ENCODE measurements at places on chromosomes 3 and 15.

DNA sequence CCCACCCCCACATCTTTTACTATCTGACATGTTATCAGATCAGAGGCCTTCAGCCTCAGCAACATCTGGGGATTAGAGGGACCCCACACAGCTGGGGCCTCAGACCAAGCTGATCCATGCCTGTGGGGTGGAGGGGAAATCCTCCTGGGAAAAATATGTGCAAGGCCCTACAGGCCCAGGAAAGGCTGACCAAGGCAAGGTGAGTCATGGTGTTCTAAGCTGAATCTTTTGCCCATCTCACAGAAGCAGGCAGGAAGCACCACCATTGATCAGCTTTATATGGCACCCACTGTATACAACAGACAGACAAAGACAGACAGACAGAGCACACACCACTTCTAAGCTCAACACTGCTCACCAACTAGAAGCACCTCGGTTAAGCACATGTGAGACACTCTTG lies 12.4 kb upstream of the PARP6 start:
- no peak for DNase-seq

GRCh38 chr15:75371901-75372688 lies 3.7 kb upstream of the MAN2C1 start:
- no peak for DNase-seq

GRCh38 chr3:79810581-79810980 lies 42.8 kb upstream of the ROBO1 start:
- DNase-seq: no peak

- DNase-seq: no peak
Observed at GRCh38 chr3:42698911-42699230, 3.7 kb downstream of the HHATL start.

GRCh38 chr3:86771741-86772512 lies 219.0 kb downstream of the VGLL3 start:
- no peak for DNase-seq

DNA sequence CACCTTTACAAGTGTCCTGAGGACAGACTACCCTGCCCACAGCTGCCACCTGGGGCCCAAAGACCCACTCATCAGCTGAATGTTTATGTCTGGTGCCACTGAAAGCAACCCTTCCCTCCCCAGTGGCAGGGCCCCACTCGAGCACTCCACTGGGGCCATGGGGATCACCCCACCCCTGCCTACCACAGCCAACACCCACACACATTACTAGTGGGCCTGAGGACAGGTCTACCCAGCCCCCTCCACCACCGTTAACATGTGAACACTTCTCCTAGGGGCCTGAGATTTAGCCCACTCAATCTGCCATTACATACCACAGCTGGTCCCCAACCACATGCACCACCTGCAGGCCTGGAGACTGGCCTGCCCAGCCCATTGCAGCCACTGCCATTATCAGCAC lies 52.3 kb downstream of the ADAM10 start:
- no peak for DNase-seq

DNA sequence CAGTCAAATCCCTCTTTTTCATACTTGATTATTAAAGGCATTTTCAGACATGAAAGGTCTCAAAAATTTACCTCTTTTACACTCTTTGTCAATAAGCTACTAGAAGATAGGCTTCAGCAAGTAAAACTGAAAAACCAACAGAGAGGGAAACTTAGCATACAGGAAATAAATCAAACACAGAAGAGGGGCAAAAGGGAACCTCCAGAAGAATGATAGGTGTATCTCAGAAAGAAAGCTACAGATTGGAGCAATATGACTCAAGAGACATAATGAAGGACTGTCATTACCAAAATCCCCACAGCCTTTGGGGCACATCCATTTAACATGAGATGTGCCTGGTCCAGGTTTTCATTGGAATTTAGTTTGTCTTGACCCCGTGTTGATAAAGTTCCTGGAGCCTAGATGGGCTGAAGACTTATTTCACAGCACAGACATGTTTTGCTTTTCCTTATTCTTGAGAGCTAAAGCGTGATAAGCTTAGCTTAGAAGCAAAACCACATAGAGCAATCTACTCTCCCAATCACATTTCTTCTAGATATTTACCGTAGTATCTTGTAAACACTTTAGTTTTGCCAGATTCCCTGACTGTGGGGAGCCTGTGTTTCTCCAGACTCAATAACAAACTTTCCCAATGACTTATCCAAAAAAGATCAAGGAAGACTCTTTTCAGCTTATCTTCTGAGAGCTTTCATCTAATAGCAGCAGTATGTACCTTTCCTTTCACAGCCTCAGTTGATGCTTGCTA lies 11.7 kb downstream of the LRRFIP2 start:
- no peak for DNase-seq

GRCh38 chr15:31255732-31256377 lies 70.8 kb upstream of the KLF13 start:
- no peak for DNase-seq

GRCh38 chr3:196055683-196056270 lies 26.1 kb downstream of the TFRC start:
- DNase-seq: no peak

- DNase-seq: no peak
Observed at GRCh38 chr3:8458238-8458661, 43.4 kb upstream of the LMCD1 start.

- peak; percentile 62 for DNase-seq
Observed at GRCh38 chr3:193971261-193971751, 164.6 kb upstream of the HES1 start.

DNA sequence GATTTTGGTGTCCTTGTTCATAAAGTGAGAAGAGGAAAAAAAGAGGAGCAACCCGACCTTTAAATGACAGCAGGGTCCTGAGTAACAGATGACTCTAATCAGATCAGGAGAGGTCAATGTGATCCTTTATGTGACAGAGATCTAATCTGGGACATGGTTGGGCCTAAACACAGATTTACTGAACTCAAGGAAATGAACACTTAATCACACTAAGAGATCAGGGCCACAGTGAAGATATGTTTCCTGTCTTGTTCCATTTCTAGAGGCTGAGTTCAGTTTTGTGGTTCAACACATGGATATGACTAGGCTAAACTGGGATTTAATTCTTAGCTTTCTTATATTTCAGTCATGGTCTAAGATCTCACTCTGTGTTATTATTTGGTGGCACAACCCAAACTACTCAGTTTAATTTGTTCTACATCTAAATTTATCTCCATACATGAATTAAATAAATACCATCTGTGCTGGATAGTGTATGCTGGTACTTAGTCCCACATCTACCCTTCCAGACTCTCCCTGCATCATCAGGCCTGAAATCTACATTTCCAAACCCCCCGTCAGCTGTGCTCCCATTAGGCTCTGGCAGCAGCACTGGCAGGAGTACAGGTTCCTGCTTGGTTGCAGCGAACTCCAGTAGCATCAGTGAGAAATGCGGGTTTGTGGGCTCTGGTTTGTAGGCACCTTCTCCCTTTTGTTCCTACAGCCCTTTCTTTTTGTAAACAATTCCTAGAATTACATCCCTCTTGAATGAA lies 22.6 kb downstream of the SFMBT1 start:
- no peak for DNase-seq

DNA sequence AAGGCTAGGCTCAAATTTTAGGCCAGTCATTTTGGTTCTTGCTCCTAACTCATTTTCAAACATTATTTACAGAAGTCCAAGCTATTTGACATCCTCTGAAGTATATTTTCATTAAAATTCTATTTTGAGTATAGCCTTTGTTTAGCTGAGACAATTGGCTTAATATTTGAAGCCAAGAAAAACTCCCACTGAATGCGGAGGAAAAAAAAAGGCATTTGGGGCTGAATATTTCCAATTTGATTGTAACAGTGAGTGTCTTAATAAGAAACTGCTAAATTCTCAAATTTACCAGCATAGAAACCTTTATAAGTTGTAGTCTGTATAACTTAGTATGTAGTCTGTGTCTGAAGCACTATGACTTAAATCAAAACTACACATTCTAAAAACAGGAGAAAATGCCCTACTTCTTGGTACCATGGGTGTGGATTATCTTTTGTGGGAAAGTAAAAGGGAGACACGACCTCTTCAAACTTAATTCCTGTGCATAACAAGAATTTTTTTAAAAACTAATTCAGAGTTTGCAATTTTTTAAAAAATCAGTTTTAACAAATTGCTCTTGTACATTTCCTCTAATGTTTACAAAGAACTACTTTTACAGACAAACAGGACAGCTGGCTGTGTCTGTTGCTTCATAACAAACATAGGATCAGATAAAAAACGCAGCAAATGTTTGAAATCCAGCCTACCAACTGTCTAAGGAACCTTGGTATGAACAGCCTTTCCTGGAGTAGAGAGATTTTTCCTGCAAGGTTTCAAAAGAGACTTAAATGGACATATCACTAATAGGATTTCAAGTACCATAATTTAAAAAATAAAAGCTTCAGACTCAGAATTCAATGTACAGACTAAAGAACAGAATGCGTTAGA lies 52.7 kb upstream of the LMOD3 start:
- no peak for DNase-seq

GRCh38 chr15:28889346-28889745 lies 3.6 kb downstream of the APBA2 start:
- no peak for DNase-seq

- no peak for DNase-seq
Observed at GRCh38 chr15:74182131-74182530, 8.6 kb downstream of the ISLR start.

GRCh38 chr3:197746801-197747237 lies 2.9 kb upstream of the FYTTD1 start:
- no peak for DNase-seq

GRCh38 chr15:93451265-93451664 lies 362.3 kb upstream of the RGMA start:
- no peak for DNase-seq

- no peak for DNase-seq
Observed at GRCh38 chr15:53580366-53580765, 179.1 kb downstream of the WDR72 start.

GRCh38 chr3:54188176-54188791 lies 65.9 kb downstream of the CACNA2D3 start:
- DNase-seq: no peak

DNA sequence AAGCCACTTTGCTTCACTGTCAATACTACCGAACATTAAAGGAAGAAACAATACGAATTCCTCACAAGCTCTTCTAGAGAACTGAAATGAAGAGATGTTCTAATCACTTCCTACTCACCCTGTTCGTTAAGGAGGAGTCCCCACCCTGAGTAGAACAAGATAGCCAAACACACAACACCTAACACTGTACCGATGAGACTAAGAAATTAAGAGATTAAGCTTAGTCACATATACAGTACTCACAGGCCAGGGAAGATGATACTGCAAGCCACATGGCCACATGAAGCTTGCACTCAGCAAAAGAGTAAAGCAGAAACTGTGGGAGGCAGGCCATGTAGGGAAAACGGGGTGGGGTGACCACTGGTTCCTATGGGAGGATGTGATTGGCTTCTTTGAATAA lies 48.0 kb downstream of the CGGBP1 start:
- no peak for DNase-seq

DNA sequence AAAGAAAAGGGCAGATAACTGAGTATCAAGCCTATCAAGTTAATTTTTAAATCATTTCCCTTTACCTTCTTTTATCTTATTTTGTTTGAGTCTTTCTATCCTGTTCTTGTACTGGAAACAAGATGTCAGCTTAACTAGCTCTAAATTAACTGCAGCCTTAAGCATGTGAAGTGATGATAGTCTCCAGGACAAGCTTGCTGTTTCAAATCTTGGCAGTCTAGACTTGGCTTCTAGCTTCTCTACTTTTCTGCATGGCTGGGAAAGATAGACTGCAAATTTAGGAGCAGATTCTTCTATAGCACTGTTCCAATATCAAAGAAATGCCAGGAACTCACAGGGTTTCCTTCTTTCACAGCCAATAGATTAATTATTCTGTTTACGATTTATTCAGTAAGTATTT lies 1034.4 kb downstream of the TUSC7 start:
- no peak for DNase-seq

DNA sequence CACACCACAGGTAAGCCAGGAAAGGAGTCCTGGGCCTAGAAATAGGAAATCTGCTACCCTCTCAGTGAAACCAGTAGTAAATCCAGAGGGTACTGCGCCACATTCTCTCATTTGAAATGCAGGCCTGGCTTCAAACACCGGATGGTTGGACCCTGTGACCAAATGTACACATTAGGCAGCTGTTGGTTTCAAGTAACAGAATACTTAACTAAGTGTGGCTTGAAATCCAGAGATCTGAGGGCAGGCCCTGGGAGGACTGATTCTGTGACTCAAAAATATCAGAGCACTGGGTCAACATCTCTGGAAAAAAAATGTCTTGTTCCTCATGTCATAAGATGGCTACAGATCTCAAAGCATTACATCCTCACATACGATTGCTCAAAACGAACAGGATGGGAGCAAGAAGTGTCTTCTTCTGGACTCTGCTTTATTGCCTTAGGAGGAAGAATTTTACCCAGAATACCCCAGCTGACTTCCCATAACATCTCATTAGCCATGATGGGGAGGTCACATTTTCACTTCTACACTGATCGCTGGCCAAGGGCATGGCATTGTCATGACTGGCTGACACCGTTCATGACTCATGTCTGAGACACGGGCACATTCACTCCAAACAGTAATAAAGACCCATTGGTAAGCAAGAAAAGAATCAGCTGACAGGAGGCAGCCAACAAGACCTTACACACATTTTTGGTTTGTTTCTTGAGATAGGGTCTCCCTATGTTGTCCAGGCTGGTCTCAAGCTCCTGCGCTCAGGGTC lies 166.0 kb downstream of the ARRDC4 start:
- no peak for DNase-seq

DNA sequence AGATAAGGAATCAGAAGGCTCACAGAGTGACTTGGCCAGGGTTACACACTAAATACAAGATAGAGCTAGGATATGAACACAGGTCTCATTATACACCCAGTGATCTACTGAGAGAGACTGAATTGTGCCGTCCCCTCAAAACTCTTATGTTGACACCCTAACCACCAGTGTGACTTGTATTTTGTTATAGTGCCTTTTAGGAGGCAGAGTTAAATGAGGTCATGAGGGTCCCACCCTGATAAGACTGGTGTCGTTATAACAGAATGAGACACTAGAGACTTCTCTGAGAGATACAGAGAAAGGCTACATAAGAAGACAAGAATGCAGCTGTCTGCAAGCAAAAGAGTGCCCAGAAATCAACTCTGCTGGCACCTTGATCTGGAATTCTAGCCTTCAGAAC lies 12.6 kb downstream of the KPNA1 start:
- no peak for DNase-seq

DNA sequence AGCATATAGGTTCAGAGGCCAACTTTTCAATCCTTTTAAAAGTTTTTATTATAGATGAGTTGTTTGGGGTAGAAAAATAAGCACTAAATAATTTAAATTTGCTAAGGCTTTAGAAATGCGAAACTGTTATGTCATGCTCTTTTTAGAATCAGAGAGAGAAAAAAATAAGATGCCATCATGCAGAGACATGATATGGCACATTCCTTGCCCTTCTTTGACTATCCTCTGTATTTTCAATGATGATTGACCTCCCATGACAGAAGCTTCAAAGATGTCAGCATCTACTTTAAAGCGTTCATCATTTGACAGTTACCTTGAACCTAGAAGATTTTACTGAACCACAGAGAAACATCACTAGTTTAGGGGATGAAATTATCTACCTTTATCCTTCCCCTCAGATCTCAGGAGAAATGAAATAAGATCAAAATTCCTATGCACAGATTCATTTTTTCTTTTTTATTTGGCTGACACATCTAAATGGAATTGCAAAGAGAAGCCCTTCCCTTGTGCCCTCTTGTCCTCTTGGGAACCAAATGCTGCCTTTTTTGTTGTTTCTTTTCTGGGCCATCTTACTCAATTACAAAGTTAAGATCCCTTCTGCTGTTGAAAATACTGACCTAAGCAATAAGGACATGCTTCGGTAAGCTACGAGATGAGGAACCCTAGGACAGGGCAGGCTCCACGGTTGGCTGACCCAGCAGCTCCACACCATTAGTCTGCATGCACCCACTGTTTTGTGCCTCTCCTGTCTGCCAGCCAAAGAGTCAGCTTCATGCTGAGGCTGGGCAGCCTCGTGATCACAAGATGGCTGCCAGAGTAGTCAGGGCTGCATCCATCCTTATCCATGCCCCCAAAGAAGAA lies 289.7 kb upstream of the TPM1 start:
- no peak for DNase-seq

Data from bone marrow (tissue), 2 donors.